SK-N-DZ (cell line): ENCODE measurements at places on chromosomes 3 and 15.

GRCh38 chr3:53775834-53776251, 70.4 kb downstream of the CHDH start:
- no peak for DNase-seq

DNA sequence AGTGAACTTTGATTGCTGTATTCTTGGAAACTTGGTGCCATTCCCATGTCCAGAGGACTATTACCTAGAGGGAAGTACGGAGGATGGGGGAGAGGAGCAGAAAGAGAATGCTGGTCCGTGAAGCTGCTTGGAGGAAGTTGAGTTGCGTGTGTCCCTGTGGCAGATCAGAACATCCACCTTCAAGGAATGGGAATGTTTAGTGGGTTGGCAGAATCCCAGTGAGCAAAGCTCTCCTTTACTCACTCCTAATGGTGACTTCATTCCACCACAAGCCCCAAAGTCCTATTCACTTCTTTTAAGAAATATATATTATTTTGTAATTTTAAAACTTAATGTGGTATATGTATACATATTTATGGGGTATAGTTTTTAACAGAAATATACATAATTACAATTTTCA, 247.8 kb upstream of the FEZF2 start:
- DNase-seq, result no peak

DNA sequence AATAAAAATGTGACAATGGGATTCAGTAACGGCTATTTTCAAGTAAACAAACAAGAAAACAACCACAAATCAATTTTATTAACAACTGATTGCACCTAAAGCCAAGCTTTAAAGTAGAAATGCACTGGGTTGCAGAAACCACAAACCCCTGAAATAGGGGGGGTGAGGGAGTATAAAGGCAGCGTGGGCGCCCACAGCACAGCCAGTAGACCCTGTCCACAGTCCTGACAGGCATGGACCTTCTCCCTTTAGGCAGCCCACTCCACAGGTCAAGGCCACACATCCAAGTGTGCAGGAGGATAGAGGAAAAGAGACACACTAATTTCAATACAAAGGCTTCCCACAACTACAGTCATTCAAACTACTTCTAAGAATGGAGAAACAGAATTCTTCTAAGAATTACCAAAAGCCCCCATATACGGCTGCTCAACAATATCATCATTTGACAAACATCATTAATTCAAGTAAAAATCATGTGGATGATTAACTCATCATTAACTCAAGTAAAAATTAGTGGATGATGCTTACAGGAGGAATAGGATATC, 48.7 kb downstream of the CHSY1 start:
- DNase-seq, result no peak

- no peak for DNase-seq
These were observed 2.0 kb downstream of the WNT7A start for GRCh38 chr3:13877911-13878280.

DNA sequence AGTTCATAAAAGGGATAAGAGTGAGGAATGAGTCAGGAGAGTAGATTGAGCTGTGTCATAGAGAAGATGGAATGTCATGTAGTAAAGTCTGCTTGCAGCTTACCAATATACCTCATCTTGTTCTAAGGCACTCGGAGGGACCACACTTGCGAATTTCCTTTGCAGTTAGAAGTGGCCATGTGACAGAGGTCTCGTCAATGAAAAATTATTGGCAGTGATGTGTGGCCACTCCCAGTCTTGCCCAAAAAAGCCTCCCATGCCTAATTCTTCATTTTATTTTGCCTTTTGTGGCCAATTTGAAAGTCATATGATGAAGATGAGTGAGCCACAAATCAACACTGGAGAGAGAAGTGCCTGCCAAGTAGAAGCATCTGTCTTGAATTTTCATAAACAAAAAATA, 465.6 kb upstream of the ZNF385D start:
- DNase-seq, result no peak

DNA sequence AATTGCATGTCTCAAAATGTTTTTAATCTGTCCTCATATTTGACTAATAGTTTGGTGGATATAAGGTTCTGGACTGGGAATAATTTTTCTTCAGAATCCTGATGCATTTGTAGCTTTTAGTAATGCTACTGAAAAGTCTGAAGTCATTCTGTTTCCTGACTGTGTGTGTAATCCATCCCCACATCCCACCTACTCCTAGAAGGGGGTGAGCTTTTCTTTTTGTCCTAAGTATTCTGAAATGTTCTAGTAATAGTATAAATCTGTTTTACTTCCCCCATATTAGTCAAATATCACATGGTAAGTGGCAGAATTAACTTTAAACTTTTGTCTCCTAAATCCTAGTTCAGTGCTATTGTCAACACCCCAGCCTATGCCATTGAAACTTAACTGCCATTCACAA, 162.8 kb downstream of the GREM1 start:
- DNase-seq, result no peak
